ENCODE measurements at places on chromosomes 5 and 9.
A peak's percentile ranks its signal among the peaks of the same experiment; 100 is the strongest.

DNA sequence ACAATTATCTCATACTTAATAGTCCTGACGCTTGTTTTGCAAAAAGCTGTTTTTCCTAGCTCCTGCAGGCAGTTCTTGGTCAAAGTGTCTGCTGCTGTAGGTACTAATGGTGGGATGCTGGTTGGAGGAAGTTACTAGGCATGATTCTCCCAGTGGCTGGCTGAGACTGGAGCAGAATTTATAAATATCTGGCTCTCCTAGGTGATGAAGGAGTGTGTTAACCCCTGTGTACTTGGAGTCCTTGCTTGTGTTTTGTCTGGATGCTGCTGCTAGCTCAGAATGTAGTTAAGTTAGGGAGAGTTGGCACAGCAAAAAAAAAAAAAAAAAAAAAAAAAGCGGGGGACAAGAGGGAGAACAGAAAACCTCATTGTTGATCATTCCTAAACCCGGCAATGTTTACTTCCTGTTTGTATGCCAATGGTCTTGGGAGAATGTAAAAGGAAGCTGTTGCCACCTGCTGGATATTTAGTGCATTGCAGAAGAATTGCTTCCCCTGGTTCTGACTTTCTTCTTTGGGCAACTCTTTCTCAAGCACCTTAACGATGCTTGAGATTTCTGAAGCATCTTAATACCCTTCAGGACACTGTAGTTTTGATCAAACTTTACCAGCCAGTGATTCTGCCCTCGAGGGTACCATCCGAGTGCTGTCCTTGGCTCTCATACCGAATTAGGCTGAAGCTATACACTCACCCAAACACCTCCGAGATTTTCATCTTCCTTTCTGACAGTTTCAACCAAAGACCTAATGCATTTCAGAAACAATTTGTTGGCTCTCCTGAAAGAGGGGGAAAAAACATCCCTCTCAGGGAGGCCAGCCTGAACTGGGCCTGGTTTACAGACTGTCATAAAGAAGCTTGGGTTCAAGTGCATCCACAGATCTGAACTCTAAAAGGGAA is 71.7 kb upstream of the WWC1 start:
- peak; percentile 37 for DNase-seq

DNA sequence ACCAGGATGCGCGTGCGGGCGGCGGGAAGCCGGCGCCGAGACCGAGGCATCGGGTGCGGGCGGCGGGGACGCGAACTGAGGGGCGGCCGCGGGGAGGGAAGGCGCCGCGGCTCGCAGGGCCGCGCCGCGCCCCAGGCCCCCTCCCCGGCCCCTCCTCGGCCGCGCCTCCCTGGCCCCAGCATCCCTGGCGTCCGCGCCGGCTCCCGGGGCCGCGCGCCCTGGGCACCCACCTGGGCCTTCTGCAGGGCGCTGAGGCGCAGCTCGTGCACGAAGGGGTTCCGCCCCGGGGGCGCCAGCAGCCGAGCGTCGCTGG is 324 bp downstream of the LPCAT1 start:
- DNase-seq = no peak

GRCh38 chr9:38177680-38178079 is 108.7 kb upstream of the SHB start:
- DNase-seq = no peak

DNA sequence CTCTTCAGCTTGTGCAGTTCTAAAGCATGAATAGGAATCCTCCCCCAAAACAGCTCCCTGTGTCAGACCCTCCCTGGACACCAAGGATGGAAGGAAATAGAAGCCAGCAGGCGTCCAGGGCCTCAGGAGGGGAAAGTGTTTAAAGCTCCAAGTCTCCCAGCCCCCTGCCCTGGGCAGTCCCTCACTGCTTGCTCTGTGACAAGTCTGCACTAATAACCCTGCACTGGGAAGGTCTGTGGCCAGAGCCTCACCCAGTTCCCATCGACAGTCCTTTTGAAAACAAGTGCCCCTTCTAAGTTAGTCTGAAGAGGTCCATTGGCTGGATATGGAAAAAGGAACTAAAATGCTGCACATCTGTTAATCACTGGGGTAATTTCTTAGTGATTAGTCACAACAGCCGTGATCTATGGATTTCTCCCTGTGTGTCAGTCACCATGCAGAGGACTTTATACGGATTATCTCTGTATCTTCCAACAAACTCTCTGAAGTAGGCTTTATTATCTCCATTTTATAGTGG is 195.3 kb downstream of the FBXL7 start:
- no peak for DNase-seq

GRCh38 chr5:35370871-35371270 is 140.6 kb upstream of the PRLR start:
- no peak for DNase-seq

Data from occipital lobe (tissue), 3 donors.